ENCODE measurements at places on chromosomes 13 and 19. TPM values are rescaled to one million over a fixed set of nuclear protein-coding genes. Genes with fewer than 3 reads are reported as not detected.

DNA sequence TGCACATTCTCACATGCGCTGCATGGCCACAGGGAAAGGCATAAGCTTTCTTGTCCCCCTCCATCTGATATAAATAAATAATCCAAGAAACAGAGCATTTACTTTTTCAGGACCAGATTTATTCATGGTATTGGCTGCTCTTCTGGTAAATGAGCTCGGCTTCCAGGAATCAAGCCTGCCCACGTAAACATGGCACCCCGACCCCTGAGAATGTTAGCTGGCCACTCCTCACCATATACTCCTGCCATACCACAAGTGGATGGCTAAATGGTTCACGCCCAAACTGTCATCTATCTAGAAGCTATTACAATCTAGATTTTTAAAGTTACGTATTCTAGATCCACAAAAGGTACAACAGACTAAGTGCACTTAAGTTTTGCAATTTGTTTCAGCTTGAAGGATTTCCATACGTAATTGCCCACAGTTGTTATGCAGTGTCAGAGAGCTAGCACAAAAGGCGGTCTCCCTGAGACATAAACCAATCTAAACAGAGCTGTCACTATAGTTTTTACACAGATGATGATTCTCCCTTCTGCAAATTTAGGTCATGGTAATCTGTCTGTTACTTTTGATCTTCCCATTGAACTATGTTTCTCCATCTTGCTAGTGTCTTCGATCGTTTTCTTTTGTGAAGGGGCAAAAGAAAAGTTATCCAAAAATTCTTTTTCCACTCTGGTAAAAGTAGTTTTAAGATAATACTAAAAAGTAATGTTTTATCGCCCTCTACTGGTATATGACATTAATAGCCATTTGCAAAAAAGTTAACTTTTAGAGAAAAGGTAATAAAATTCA, 16.2 kb upstream of the FOXO1 start:
- no peak overlapping the region for H3K4me3 ChIP-seq
- H3K36me3 ChIP-seq, result no peaks in the 10 kb centered on the region
- DNase-seq, result no peak
- no peak overlapping the region for H3K27ac ChIP-seq

DNA sequence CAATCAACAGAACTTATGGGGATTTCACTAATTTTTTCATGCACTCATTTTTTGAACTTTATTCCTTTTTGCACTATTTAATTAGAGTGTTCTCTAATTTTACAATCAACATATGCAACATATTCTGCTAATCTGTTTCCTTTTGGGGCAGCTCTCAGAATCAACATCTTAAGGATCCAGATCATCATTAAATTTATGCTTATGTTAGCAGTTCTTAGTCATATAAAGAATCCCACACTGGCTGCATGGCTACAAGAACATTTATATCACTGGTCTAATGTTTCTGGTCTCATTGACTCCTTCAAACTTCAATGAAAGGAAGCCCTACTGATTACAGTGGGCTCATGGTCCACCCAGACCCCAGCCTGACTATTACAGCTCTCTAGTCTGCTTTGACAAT, 245.2 kb downstream of the RBM26 start:
- no peaks in the 10 kb centered on the region for H3K4me1 ChIP-seq
- H3K27ac ChIP-seq, result no peak overlapping the region
- H3K27me3 ChIP-seq, result no peaks in the 10 kb centered on the region
- DNase-seq, result no peak

- no peak overlapping the region for H3K4me3 ChIP-seq
- H3K36me3 ChIP-seq, result no peaks in the 10 kb centered on the region
- H3K27me3 ChIP-seq, result no peaks in the 10 kb centered on the region
- no peak for DNase-seq
These were observed 32.8 kb upstream of the NANOS3 start for GRCh38 chr19:13844130-13844631.

GRCh38 chr19:2474232-2475017, 1.5 kb upstream of the GADD45B start:
- H3K27ac ChIP-seq, result peak overlapping the region; percentile 91
- peak overlapping the region; percentile 46 for H3K4me3 ChIP-seq
- no peaks in the 10 kb centered on the region for H3K4me1 ChIP-seq
- no peaks in the 10 kb centered on the region for H3K27me3 ChIP-seq
- DNase-seq, result peak; percentile 91
- no peaks in the 10 kb centered on the region for H3K36me3 ChIP-seq

DNA sequence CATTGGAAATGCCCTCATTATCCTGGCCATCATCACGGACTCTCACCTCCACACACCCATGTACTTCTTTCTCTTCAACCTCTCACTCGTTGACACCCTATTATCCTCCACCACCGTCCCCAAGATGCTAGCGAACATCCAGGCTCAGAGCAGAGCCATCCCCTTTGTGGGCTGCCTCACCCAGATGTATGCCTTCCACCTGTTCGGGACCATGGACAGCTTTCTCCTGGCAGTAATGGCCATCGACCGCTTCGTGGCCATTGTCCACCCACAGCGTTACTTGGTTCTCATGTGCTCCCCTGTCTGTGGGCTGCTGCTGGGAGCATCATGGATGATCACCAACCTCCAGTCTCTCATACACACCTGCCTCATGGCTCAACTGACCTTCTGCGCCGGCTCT, 5.2 kb downstream of the OR1I1 start:
- DNase-seq, result no peak
- no peaks in the 10 kb centered on the region for H3K36me3 ChIP-seq
- H3K4me1 ChIP-seq, result no peaks in the 10 kb centered on the region
- no peak overlapping the region for H3K27ac ChIP-seq

GRCh38 chr13:36806102-36806501, 12.9 kb upstream of the RFXAP start:
- no peak for DNase-seq
- no peak overlapping the region for H3K4me3 ChIP-seq
- H3K27me3 ChIP-seq, result no peaks in the 10 kb centered on the region
- no peak overlapping the region for H3K27ac ChIP-seq
- no peaks in the 10 kb centered on the region for H3K4me1 ChIP-seq

TPTE2 gene
- total RNA-seq, result not detected
